ENCODE measurements at places on chromosomes 1 and 21. TPM values are rescaled to one million over a fixed set of nuclear protein-coding genes. Genes with fewer than 3 reads are reported as not detected.

ABCA4 gene
- 2.2 TPM for total RNA-seq

PRR9 gene
- not detected for total RNA-seq

DNA sequence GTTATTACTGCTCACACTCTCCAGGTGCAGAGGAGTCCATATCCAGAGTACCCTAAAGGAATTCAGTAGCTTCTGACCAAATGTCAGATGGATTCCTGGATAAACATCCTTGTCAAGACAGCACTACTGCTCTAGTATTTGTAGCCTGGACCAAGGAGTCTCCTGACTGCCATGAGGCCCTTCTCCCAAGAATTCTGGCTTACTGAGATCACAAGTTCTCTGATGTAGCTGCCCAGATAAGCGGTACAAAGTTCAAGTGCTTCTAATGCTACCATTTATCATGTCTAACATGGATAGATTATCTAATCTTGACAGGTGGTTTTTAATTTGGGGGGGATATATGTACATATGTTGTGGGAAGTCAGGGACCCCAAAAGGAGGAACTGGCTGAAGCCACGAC lies 196.6 kb upstream of the HMCN1 start:
- DNase-seq = no peak

DNA sequence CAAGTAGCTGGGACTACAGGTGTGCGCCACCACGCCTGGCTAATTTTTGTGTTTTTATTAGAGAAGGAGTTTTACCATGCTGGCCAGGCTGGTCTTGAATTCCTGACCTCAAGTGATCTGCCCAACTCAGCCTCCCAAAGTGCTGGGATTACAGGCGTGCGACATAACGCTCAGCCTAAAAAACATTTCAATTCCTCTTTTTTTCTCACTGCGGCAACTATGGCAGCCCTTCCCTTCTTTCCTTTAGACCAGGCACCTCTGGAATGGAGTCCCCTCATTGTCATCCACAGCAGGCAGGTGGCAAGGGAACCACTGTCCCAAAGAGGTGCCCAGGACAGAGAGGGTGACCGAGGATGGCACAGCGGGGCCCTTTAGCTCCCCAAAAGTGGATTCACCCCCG lies 14.1 kb downstream of the CEP104 start:
- DNase-seq = no peak

DNA sequence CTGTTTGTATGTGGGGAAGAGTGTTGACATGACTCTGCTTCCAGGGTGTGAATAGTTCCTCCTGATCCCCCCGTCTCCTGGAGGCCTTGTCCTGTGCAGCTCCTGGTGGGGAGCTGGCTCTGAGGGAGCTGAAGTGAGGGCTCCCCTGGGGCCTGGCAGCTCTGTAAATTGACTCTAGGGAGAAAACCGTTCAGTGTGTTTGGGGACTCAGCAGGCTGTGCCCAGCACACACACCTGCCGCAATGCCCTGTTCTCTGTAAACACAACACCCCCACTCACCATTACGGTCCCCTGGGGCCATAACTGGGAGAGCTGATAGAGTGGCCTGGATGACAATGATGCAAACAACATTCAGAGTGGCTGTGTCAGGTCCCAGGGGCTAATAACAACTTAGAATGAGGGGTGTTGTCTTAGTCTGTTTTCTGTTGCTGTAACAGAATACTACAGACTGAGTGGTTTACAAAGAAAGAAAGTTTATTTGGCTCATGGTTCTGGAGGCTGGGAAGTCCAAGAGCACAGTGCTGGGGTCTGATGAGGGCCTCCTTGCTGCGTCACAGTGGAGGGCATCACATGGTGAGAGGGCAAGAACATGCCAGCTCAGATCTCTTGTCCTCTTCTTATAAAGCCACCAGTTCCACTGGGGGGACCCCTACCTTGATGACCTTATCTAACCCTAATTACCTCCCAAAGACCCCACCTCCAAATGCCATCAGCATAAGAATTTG lies 15.3 kb downstream of the ADORA1 start:
- no peak for DNase-seq

DNA sequence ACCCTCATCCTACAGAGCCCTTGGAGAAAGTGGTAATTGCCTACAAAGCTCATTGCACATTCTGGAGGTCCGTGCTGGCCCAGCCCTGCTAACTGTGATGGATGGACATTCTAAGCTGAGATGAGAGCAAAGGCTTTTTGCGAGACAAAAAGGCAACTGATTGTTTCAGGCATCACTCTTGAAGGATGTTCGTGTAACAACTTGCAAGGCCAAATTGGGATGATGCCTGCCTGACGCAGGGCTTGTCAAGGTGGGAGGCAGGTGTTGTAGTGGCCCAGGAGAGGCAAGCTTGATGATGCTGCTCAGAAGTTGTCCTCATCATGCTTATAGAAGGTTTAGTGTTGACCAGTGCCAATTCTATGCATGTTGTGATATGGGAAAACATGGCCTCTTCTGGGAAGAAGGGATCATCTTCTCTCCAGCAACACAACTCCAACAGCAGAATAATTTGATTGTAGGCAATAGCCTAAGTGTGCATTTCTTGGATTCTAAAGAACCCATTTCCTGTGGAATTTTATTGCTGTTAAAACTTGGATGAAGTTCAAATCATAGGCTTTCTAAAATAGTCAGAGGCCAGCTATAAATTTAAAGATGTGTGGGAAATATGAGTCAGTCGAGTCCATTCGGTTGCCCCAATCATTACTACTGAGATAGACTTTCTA lies 102.5 kb upstream of the COA6 start:
- DNase-seq = no peak

- no peak for DNase-seq
Observed at GRCh38 chr21:42027822-42028765, 17.9 kb upstream of the ZBTB21 start.

OR2T29 gene
- total RNA-seq = not detected

- DNase-seq = no peak
Observed at GRCh38 chr1:156310962-156311361, 11.9 kb upstream of the VHLL start.

DNA sequence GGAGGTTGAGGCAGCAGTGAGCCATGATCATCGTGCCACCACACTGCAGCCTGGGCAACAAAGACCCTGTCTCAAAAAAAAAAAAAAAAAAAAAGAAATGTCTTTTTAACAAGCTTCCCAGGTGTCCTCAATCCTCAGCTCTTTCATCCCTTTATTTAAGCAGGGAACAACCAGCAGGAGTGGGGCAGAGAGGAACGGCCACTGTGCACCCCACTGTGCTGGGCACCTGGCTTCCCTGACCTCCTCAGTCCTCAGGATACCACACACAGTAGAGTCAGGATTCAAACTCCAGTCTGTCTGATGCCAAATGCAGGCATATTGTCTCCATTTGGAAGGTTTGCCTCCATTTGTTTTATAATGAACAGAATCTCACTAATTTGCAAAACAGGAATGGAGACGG lies 19.8 kb upstream of the PTAFR start:
- no peak for DNase-seq

CCDC181 gene
- total RNA-seq = 7.9 TPM

DNA sequence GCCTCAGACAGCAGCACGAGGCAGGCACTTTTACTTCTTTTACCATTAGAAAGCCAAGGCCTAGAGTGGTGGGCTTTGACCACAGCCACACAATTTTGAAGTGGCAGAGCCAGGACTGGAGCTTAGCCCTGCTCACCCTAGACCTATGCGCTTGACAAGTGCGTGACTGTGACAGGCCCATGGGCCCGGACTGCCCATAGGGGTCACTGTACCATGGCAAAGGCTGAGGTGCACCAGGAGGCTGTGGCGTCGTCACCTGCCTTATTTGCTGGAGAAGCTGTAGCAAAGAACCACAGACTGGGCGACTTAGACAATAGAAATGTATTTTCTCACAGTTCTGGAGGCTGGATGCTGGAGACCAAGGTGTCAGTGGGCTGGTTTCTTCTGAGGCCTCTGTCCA lies 2.6 kb upstream of the TMEM82 start:
- DNase-seq = no peak

DNA sequence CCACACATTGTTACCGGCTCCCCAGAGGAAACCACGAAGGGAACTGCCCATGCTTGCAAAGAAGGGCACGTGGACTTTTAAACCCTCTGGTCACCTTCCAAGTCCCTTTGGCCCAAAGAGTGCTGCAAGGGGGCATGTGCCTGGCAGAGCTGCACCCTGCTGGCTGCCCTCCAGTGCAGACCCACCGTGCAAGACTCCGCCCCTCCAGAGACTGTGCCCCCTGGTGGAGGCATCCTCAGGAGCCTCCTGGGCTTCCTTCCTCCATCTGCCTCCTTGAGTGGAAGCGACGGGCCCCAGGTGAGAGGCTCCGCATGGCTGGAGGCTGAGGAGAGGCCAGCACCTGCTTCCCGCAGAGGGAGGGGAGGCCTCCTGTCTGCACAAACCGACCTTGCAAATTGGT lies 100.6 kb downstream of the CRYAA start:
- DNase-seq = no peak

ARHGEF16 gene
- 0.45 TPM for total RNA-seq

PLA2G2C gene
- not detected for total RNA-seq

DNA sequence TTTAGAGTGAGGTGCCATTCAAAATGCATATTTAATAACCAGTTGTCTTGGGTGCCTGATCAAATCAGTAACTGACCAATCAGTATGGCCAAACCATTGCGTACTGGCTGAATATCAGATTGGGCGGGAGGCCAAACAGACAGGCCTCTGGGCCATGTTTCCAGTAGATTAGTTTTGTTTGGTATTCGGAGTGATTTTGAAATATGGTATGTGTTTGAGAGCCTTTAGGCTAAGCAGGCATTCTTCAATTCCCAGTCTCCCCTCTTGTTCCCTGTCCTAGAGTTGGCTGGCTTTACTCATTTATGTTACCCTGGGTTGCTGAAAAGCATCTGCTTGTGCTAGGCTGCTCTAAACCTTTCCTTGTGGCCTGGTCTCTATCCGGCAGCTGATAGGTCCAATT lies 80.1 kb downstream of the BACH1 start:
- no peak for DNase-seq

NKAIN1 gene
- 30.8 TPM for total RNA-seq

DNA sequence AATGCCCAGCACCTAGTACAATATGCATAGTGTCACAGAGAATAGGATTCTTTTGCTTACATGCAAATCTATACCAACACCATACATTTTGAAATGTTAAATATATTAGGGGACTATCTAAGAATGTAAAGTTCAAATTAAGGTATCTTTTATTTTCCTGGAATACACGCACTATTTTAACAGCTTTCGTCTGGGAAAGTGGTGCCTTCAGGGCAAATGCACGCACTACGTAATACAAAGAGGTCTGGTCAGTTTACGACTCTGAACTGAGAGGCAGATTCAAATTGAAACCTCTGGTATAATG lies 931 bp downstream of the FUBP1 start:
- no peak for DNase-seq

UBXN10 gene
- 2.6 TPM for total RNA-seq

- DNase-seq = no peak
Observed at GRCh38 chr1:216582151-216582550, 141.1 kb downstream of the ESRRG start.

DNA sequence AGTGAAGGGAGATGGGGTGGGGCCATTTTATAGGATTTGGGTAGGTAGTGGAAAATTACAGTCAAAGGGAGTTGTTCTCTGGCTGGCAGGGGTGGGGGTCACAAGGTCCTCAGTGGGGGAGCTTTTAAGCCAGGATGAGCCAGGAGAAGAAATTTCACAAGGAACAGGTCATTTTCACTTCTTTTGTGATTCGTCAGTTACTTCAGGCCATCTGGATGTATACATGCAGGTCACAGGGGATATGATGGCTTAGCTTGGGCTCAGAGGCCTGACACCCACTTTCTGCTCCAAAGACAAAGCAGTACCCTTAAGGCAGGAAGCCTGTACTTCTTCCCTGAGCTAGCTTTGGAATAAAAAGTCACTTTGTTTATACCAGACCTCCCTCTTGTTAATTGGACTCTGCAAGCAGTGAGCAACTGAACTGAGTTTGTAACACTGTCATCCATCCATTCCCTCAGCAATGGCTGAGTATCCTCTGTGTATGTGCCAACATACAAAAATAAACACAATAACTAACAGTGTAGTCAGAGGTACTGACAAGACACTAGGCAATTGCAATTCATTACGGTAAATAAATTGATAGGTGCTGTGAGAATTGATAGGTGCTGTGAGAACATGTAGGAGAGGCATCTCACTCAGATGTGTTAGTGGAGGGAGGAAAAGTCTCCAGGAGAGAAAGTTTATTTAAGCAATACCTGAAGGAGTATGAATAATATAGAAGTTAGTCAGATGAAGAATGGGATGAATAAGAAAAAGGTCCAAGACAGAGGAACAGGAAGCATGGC lies 14.7 kb upstream of the RGS2 start:
- DNase-seq = no peak

MATN1 gene
- 0.36 TPM for total RNA-seq

- no peak for DNase-seq
Observed at GRCh38 chr1:184965439-184965838, 8.9 kb downstream of the NIBAN1 start.

KCNJ10 gene
- 3.4 TPM for total RNA-seq

GRCh38 chr1:44655609-44656008 lies 18.7 kb downstream of the TMEM53 start:
- DNase-seq = no peak

DNA sequence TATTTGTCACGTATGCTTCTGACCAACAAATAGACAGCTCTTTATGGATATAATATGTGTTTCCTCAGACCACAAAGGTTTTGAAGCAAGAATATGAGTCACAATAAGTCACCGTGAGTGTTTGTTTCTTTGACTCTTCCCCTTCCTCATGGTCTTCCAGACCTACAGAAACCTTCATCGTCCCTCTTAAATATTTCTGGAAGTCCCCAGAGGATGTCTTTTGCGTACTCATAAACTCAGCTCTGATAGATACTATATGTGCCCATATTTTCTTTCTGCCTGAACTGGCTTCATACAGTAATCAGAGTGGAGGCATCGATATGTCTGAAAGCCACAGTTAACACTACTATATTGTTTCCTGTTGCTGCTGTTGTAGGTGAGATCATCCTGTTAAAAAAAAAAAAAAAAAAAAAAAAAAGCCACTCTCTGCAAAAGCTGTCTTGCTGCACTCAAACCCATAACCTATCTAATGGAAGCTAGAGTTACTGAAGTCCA lies 38.4 kb downstream of the ADAMTS1 start:
- no peak for DNase-seq

- DNase-seq = no peak
Observed at GRCh38 chr1:1355416-1355815, 2.9 kb downstream of the MXRA8 start.

DNA sequence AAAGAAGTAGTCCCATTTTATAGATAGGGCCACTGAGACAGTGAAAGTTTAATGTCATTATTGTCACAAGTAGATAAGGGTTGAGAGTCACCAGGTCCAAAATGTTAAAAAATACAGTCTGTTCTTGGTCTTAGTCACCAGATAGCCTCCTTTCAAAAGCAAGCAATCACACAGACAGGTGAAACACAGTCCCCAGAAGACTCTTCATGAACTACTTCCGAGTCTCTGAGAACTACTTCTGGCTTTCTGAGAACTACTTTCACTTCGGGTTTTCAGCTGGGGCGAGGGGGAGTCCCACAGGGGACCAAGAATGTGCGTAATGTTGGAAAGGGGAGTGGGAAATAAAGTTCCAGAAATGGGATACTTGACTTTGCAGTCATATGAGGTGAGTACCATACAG lies 143.2 kb downstream of the HHIPL2 start:
- DNase-seq = no peak

- no peak for DNase-seq
Observed at GRCh38 chr1:158374860-158375259, 21.2 kb downstream of the CD1E start.
